Uterus (tissue), 4 donors: ENCODE measurements at places on chromosomes 3 and 15.

- no peak for DNase-seq
These were observed 19.8 kb upstream of the CHCHD6 start for GRCh38 chr3:126684218-126684751.

DNA sequence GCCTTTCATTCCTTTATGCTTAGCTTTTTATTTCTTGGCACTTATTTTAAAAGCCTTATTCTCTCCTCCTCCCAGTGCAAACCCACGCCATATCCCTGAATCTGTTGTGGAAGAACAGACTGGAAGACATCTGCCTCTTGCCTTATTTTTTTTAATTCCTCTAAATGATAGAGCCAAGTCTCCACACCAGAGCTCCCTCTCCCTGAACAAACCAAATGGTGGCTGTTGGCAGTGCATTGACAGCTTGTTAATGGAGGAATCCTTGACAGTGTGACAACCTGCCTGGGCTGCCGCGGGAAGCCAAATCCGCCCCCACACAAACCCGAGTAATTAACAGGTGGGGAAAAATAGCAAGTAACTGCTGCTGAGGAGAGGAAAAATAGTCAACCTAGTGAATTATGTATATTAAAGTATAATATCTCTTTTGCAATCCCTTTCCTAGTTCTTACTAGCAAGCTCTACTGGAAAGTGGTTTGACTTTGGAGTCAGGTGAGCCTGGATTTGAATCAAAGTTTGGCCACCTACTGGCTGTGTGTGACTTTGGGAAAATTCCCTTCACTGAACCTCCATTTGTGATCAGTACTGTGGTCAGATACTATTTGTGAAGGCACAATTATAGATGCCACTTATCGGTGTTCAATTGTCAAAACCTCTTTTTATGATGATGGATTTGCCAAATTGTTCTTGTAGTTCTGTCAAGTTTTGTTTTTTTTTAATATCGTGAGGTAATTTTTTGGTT is 589.6 kb downstream of the PDCD6IP start:
- no peak for DNase-seq

GRCh38 chr3:84108442-84108971 is 850.3 kb upstream of the CADM2 start:
- no peak for DNase-seq

DNA sequence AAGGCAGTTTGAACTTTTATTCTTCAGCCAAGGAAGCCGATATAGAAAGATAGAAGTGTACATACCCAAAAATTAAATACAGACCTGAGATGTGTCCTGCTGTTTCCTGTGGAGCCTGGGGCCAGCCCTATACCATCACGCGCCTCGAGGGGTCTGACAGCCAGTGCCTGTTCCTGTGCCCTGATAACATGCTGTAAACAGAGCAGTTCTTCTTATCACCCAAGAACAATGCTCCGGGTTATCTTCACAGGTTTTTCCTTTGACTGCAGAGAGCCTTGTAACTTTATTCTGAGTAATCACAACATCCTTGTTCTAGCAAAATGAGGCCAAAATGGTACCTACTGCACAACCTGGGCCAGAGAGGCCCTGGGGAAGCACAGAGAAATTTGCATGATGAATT is 289.7 kb upstream of the CHRM5 start:
- no peak for DNase-seq

GRCh38 chr15:65832549-65833364 is 36.5 kb upstream of the RAB11A start:
- peak; percentile 92 for DNase-seq

DNA sequence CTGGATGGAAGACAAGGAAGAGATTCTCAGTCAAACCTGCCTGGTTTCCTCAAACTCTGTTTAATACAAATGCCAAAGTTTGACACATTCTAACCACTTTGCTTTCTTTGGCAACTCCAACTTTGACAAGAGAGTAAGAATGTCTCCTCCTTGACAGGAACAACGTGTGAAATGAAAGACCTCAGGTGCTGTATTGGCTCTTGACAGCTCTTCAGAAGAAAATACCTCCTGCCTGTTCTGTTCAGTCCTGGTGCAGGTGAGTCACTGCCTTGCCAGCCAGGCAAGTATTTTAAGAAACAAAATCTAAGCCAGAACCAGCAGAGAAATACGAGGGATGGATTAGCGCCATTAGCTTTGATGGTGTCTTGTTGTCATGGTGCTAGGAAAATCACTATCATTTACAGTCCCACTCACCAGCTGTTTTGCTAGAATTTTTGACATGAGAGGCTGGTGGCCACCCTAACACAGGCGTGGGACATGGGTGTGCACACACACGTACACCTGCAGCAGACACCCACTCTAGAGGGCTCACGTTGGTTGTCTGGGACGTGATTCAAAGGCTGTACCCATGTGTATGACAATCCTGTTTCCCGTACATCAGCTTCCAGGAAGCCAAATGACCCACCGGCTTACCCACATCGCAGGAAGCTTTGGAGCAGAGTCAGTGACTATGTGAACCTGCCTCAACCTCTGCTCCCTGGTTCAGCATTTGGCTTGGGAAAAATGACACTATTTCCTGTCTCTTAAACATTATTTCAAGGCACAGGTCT is 60.4 kb downstream of the CCNL1 start:
- no peak for DNase-seq
